ENCODE measurements at places on chromosomes 4 and X.
A peak's percentile ranks its signal among the peaks of the same experiment; 100 is the strongest.

DNA sequence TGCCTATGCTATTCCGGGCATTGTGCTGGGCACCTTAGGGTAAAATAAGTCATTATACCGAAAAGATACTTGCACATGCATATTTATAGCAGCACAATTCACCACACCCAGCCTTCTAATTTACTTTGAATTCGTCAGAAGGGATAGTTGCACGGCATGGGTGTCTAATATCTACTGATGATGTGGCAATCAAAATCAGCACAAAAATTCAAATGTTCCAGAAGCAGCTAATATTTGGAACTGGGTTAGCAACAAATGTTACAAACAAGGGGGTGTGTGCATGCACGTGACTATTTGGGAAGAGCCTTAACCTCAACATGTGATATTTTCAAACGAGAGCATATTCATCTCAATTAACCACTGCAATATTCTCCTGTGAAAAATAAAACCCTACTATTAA, 79.7 kb upstream of the PRSS48 start:
- no peak for DNase-seq

DNA sequence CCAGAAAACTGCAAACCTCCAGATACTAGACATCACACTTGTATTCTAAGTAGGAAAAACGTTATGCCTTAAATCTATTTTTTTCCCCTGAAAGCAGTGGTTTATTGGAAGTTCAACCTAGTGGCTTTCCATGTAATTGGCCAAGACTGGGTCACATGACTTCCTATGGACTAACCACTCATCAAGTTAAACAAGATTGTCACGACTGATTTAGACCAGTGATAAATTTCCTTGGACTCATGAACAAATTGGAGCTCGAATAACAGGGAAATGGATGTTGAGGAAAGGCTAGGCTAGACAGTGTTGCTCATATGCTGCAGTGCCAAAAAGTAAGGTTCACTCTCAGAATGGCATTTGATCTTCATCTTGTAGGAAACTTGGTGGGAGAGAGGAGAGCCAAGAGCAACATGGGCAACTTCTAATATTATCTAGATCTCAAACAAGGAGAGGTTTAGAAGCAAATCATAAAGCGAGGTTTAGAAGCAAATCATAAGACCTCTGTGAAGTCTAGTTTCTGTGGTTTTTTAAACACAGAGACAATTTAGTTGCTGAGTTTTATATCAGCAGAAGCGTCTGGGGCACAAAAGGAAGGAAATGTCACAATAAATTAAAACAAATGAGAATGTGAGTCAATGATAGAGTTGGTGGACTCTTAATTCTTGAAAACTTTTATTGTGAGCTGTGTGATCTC, 165.6 kb upstream of the BOD1L1 start:
- DNase-seq: no peak

- no peak for DNase-seq
These were observed 29.3 kb upstream of the FAM47C start for GRCh38 chrX:36978886-36979285.

DNA sequence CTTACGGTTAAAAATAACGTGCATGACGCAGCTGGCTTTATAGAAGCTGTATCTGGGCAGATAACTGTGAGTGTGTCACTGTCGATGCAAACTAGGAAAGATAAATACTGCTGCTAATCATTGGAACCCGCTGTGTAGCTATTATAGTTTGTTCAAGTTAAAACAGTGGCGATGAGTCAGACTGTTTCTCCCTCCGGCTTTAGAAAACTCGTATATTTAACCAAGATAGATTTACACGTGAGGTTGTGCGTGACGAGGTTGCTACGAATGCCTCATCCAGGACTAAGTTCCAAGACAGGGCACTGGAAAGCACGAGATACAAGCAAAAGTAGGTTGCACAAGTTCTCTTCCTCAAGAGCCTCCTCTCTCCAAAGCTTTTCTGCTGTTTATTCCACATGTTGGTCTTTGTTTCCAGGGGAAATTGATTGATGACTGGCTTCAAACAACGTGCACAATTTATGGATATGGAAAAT, 270.7 kb downstream of the FBXW7 start:
- DNase-seq: no peak

DNA sequence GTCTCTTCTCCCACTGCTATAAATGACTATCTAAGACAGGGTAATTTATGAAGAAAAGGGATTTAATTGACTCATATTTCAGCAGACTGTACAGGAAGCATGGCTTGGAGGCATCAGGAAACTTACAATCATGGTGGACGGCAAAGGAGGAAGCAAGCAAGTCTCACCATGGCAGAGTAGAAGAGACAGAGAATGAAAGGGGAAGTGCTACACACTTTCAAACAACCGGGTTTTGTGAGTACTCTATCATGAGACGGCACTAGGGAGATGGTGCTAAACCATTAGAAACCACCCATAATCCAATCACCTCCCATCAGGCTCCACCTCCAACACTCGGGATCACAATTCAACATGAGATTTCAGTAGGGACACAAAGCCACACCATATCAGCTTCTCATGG, 11.1 kb downstream of the UBE2NL start:
- no peak for DNase-seq

GRCh38 chr4:44842531-44842930, 116.2 kb upstream of the GNPDA2 start:
- no peak for DNase-seq

GRCh38 chr4:184446132-184446658, 28.2 kb downstream of the IRF2 start:
- peak; percentile 3 for DNase-seq

GRCh38 chr4:177161781-177162180, 147.9 kb upstream of the NEIL3 start:
- no peak for DNase-seq

DNA sequence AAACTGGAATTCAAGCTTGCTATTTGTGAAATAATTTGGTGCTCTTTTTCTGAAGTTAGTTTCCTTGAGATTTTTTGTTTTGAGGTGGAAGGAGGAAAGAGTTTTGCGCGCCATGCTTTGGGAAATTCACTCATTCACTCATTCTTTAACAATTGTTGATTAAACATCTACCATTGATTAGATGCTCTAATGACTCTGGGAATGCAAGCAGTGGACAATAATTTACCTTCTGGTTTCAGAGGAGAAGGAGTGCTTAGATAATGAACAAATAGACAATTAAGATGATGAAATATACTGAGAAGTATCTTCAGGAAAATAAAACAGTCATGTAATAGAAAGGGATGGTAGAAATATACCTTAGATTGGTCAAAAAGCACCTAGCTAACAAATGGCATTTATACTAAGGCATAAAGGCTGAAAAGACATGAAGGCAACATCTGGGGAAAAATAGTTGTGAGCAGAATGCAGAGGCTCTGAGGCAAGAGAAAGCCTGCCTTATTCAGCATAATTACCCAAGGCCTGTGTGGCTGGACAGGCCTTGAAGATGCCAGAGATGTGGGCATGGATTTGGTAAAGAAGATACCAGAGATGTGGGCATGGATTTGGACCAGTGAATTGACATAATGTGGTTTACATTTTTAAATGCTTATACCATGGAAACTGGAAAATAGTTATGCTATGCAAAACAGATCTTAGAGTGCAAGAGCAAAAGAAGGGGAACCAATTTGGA, 2.7 kb upstream of the COMMD8 start:
- no peak for DNase-seq

DNA sequence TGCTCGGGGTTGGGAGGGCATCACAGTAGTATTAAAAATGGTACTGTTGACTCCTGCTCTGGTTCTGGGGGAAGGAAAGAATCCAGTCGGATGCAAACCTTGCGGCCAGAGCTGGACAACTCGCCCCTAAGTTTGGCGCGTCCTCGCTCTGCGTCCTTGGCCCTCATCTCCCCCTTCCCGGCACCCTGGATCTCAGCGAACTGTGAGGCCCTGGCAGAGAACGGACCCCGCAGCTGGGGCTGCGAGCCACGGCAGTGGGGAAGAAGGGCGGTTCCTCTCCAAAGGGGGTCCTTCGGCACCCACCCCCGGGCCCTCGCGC, 14.0 kb downstream of the ARHGEF6 start:
- DNase-seq: peak; percentile 31

GRCh38 chr4:188168726-188169373, 29.6 kb downstream of the TRIML1 start:
- no peak for DNase-seq

GRCh38 chr4:140952717-140953116, 180.6 kb downstream of the RNF150 start:
- DNase-seq: no peak

DNA sequence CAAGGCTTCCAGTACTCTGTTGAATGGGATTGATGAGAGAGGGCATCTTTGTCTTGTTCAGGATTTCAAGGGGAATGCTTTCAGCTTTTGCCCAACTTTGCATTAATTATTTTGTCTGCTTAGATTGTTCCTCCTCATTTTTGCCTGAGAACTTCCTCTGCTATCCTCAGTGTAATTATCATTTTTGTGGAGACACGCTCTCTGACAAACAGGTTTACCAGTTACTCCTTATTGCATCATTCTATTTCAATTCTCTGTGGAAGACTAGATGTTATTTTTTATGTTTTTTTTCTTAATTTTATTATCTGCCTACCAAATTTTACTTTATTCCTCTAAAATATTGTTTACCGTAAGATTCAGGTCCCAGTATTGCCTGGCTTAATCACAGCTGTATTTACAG, 349.2 kb downstream of the ADGRL3 start:
- DNase-seq: no peak

GRCh38 chr4:6204871-6205566, 4.7 kb upstream of the JAKMIP1 start:
- no peak for DNase-seq

DNA sequence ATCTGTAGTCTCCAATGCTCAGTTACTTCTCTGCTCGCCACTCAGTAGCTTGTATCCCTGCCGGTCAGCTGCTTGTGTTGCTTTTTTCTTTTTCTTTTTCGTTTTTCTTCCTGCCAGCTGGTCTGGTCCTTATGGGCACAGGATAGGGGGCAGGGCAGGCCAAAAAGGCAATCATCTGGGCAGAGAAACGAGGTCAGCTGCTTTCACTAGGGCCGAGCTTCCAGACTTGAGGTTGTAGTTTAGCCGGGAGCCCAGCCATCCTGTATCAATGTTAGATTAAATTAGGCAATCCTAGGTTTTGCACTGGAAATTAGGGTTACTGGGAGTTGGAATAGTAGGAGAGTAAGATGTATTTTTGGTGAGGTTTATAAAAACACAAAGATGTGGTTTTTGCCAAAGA, 3.4 kb downstream of the ARSF start:
- no peak for DNase-seq

GRCh38 chr4:26503427-26503826, 13.1 kb upstream of the CCKAR start:
- DNase-seq: no peak

DNA sequence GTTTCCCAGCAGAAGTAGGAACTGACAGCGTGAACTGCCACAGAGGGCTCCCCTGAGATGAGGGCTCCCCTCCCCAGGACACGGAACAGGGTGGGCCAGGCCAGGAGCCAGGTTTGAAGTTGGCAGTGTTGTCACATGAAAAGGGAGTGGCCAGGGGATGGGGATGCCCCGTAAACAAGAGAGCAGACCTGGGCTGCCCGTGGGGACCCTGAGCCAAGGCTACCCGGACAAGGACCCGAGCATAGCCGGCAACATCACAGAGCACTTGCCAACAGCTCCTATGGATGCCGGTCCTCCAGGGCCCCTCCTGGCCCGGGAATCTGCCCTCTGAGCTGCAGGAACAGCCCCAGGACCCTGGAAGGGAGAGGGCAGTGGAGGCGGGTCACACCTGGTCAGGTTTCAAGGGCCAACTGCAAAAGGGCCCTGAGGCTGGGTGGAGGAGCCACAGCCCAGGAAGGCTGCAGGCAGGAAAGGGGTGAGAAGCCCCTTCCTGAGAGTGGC, 102.1 kb downstream of the CPZ start:
- no peak for DNase-seq

DNA sequence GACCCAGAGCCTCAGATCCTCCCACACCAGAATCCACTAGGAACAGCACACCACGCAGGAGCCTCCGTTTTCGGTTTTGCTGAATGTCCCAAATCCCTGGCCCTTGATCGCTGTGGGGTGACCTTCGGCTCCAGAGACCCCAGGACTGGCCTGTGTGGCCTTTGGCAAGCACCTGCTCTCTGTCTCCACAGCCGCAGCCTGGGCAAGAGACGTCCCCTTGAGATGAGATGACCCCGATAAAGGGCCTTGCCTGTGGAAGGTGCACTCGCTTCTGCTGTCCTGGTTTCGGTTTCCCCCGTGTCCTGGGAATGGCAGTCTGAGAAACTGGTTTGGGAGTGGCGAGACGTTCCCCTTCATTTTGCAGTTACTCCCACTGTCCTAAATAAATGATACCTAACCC, 9.6 kb downstream of the PSAPL1 start:
- DNase-seq: no peak

- DNase-seq: no peak
These were observed 336.2 kb upstream of the PPARGC1A start for GRCh38 chr4:24226023-24226422.

DNA sequence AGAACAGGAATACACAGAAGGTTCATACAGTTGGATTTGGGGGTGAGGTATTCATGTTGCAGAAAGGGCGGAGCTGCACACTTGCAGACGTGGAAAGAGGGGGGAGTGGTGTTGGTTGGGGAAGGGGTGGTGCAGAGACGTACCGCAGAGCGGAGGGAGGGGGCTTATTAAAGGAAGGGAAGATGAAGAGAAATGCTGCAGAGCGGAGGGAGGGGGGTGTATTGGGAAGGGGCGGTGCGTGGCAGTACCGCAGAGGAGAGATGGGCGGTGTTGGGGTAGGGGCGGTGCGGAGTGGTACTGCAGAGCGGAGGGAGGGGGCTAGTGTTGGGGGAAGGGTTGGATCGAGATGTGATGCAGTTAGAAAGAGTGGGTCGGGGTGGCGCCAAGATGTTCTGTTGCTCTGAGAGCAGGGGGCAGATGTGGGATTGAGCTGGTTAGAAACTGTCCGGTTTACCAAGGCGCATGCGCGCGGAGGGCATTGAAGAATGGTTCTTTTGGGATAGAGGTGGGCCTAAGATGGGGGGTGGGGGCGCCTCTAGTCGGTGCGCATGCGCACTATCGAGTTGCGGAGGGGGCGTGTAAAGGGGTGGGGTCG, 900 bp downstream of the TRO start:
- DNase-seq: peak; percentile 77

- DNase-seq: no peak
These were observed 6.9 kb upstream of the FGF16 start for GRCh38 chrX:77440330-77440729.

- no peak for DNase-seq
These were observed 75.3 kb downstream of the BCOR start for GRCh38 chrX:40022421-40022820.

GRCh38 chrX:118694638-118695037, 32.8 kb upstream of the IL13RA1 start:
- no peak for DNase-seq

DNA sequence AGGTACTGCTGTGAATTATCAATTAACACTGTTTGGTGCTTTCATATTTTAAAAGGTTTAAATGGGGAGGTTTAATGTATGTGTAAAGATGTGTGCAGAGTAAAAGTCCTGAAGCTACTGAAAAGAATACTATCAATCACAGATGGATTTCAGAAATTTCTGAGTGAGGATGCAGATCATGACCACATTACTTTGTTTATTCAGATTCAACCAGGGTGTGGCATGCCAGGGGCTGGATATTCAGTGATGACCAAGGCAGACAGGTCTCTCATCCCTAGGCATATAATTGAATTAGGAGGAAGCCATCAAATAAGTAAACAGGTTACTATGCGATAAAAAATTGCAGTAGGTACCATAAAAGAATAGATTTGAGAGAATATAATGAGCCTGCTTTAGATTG, 28.0 kb upstream of the ANKRD50 start:
- no peak for DNase-seq

Measured in NCI-H1092 treated with DMSO at 0.1 percent for 48 hours (cell line).